ENCODE measurements at places on chromosomes 12 and 14.

- DNase-seq, result no peak
Measured at GRCh38 chr12:50991291-50991690, 34.9 kb downstream of the SLC11A2 start.

- DNase-seq, result no peak
Measured at GRCh38 chr14:54742492-54743350, 159.9 kb downstream of the GCH1 start.

DNA sequence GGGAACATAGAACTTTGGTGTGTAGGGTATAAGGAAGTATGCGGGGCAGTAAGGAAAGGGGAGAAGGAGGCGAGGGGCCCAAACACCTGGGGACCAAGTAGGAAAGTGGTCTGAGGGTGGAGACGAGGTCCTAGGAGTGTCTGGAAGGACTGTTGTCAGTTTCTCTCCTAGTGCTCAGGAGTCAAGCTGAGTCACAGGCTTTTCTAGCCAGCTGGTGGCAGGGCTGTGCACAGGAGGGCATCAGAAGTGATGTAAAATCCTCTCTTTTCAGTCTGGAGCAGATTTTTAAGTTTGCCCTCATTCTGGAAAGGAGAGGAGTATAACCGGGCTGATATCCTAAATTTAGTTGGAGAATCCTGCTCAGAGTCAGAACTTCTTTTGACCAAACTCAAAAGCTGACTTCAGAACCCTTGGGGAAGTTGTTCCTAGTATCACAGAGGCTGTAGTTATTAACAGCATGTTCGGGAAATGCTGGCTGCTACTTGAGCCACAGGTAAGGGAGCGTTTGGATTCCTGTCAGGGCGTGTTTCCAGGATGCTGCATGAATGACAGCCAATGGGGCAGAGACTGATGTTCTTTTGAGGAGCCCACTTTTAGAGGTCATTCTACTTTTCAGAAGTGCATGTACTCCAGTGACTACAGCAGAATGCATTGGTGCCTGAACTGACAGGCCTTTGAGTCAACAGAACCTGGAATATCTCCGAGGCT is 19.3 kb downstream of the ZNF664 start:
- no peak for DNase-seq

GRCh38 chr12:108568338-108569154 is 6.2 kb downstream of the ISCU start:
- peak; percentile 25 for DNase-seq

DNA sequence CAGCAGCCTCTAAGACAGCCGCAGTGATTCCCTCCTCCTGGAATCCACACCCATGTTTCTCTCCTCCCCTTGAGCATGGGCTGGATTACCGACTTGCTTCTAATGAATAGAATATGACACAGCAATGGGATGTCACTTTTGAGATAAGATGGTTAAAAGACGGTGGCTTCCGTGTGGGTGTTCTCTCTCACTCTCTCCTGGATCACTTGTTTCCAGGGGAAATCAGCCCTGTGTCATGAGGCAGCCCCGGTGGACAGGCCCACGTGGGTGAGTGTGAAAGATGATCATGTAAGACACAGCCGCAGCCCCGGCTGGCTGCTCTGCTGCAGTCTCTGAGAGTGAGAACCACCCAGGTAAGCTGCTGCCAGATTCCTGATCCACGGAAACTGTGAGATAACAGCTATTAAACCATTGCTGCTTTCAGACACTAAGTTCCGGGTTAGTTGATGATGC is 10.7 kb downstream of the MOAP1 start:
- DNase-seq, result peak; percentile 64

- DNase-seq, result peak; percentile 83
Measured at GRCh38 chr12:112198120-112198733, 72.9 kb downstream of the TRAFD1 start.

- DNase-seq, result no peak
Measured at GRCh38 chr12:107284692-107285091, 191.3 kb upstream of the CRY1 start.

GRCh38 chr12:82757656-82758055 is 71.0 kb downstream of the TMTC2 start:
- peak; percentile 33 for DNase-seq

DNA sequence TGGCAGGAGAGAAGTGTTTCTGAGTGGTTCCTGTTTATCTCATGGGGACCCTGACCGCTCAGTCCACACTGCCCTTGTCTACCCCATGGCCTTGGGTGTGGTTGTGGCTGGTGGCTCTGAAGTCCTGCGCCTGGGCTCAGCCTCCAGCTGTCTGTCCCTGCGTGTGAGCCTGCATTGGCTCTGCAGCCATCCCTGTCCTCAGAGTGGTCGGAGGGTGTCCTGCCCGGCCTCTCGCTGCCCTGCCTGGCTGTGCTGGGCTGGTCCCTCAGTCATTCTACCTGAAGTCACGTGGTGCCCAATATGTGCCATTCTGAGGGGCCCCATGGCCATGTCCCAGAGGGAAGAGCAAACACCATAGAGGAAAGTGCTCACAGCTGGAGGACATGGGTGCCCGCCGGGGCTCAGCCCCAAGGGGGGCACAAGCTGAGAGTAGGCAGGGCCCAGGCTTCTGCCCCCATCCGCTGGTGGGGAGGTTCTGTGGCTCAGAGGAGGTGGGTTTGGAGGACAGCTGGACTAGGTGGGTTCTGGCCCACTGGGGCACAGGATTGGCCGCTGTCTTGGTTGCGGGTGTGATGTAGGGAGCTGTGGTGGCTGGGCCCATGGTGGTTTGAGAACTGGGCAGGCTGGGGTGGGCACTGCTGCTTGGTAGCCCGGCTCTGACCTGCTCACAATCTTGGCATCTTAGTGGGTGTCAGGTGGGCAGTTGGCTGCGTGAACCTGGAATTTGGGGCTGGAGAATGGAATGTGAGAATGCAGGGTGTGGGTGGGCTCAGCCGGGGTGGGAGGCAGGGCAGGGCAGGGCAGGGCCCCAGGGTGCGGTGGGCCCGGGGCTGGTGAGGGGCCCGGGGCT is 11.6 kb downstream of the TEDC1 start:
- DNase-seq, result no peak

GRCh38 chr12:57175428-57176138 is 28.2 kb upstream of the LRP1-AS start:
- peak; percentile 83 for DNase-seq

GRCh38 chr12:71591601-71592000 is 72.0 kb downstream of the ZFC3H1 start:
- DNase-seq, result no peak

GRCh38 chr12:70577283-70577634 is 60.0 kb downstream of the PTPRB start:
- DNase-seq, result no peak

DNA sequence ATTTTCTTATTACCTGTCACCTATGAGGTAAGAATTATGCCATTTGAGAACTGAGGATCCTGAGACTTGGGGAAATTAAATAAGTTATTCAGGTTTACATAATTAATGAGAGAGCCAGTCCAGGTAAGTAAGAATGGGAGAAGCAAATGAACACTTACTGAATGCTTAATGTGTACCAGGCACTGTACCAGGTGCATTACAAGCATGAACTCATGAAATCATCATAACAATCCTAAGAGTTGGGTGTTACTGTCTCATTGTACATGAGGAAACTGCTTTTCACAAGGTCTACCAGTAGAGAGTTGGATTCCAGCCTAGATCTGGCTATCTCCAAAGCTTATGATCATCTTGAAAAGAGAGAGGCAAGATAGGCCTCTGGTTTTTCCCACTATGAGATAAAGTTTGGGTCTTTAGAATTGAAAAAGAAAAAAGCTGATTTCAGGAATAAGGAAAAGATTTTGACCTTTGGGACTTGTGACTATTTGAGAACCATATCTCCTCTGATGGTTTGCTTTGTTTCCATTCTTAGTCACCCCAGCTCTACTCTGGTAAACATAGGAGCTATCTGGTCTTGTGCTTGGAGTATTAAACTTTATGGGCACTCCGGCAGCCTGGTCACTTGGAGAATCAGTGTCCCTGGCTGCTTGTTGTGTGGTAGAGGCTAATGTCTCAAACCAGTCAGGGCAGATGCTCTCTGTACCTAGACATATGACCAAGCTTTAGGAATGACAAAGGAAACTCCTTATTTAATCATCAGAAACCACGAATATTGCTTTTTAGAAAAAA is 48.0 kb downstream of the PTHLH start:
- DNase-seq, result peak; percentile 15

DNA sequence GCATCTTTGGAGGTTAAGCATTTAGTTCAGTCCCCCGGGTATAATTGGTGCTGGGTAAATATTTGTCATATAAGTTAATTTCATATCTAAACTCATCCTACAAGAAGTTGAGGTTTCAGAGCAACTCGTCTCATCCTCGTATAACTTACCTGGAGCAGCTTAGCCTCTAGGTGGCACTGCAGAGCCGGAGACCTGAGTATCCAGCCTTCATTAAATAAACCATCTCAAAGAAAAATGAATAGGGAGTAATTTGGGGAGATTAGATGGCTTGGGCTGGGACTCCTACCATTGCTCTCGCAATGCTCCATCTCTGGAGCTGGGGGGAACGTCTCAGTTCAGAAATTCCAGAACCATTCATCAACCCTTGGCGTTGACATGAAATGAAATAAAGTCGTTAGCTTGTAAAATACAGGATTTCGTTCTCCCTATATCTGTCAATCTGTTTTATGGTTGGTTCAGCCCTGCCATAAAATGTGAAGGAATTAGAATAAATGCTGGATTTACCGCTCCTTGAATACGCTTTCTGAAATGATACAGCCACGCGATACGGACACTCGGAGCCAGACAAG is 122.9 kb upstream of the TMEM132D start:
- DNase-seq, result peak; percentile 44

DNA sequence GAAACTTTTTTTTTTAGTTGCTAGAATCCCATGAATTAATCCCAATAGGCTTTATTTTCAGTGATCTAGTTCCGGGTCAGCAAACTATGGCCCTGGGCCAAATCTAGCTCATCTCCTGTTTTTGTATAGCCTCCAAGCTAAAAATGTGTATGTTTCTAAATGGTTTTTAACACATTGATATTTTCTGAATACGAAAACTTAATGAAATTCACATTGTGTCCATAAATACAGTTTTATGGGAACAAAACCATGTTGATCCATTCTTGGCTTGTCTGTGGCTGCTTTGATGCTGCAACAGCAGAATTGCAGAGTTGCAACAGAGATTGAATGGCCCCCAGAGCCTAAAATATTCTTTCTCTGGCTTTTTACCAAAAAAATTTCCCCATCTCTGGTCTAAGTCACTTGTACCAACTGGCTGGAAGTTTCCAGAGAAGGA is 47.5 kb downstream of the ZNF664 start:
- peak; percentile 44 for DNase-seq

- DNase-seq, result peak; percentile 80
Measured at GRCh38 chr12:54411391-54412241, 7.5 kb downstream of the ITGA5 start.

DNA sequence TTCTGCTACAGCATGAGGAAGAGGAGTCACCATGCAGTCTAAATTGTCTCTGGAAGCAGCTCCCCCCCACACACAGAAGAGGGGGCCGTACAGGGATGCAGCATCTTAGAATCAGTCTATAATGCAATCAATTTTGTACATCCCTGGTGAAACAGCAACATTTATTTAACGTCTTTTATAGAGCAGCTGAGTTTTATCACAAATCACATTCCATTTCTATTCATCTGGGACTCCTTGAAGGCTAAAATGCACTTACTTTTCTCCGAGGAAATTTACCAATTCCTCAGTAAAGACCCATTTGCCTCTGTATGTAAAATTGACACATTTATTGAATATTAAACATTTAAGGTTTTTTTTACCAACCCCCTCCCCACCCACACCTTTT is 193.9 kb downstream of the PHETA1 start:
- DNase-seq, result no peak

DNA sequence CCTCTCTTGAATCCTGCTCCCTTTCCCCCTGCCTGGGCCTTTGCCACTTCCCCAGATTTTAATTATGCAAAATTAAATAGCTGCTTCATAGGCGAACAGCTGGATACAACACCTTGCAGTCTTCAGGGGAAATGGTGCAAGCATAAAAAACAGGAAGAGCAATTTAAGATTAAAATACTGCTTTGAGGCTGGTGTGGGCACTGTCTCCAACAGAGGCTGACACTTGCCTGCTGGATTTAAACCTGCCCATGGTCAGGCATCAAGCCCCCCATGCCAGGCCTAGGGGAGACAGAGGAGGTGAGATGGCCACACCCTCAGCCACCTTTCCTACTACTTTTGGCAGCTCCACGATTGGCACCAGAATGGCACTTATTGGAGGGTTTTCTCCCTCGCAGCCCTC is 110.1 kb upstream of the DIO3 start:
- no peak for DNase-seq

GRCh38 chr14:35114036-35114435 is 7.8 kb downstream of the PPP2R3C start:
- DNase-seq, result peak; percentile 78

DNA sequence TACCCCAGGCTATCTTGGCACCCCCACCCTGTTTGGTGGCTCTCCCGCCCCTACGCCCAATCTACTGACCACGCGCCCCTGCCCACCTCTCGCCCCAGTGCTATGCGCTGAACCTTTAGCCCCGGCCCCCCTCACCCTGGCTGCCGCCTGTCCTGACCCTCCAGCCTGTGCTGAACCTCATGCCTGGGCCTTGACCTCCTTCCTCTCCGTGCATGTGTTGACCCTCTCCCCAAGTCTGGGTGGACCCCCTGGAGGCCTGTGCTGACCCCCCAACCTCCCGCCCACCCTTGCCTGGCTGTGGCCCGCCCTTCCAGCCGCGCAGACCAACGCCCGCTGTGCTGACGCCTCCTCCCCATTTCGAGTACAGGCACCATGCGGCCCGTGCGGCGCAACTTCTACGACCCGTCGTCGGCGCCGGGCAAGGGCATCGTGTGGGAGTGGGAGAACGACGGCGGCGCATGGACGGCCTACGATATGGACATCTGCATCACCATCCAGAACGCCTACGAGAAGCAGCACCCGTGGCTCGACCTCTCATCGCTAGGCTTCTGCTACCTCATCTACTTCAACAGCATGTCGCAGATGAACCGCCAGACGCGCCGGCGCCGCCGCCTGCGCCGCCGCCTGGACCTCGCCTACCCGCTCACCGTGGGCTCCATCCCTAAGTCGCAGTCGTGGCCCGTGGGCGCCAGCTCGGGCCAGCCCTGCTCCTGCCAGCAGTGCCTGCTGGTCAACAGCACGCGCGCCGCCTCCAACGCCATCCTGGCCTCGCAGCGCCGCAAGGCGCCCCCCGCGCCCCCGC is 20.7 kb downstream of the DTX1 start:
- no peak for DNase-seq

- DNase-seq, result no peak
Measured at GRCh38 chr12:88958946-88959345, 378.7 kb upstream of the KITLG start.

DNA sequence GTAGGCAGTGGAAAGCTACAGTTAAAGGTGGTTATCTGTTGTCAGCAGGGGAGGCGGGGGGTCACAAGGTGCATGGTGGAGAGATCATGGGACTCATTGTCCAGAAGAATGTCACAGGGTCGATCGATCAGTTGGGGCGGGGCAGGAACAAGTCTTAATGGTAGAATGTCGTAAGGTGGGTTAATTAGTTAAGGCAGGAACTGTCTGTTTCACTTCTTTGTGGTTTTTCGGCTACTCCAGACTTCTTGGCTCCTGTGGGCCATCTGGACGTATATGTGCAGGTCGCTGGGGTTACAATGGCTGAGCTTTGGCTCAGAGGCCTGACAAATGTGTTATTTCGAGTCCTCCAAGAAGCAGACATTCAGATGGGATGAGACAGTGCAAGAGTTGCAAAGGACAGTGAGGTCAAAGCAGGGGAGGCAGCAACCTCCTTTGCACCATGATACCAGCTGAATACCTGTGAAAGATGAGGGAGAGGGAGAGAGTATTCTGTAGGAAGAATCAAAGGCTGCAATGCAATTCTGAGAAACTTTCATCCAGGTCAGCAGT is 246.9 kb upstream of the TMEM132C start:
- no peak for DNase-seq

- no peak for DNase-seq
Measured at GRCh38 chr12:11718105-11718504, 68.6 kb downstream of the ETV6 start.

Measured in choroid plexus epithelial cell (primary cell).